ENCODE measurements at places on chromosomes 5 and 9. TPM values are rescaled to one million over a fixed set of nuclear protein-coding genes. Genes with fewer than 3 reads are reported as not detected.

Gene GRXCR2
- total RNA-seq: not detected

Gene BARHL1
- not detected for total RNA-seq

Gene CDX1
- total RNA-seq: not detected

Gene SELENOP
- total RNA-seq: 1.2 TPM

Gene FAM221B
- not detected for total RNA-seq

Gene ZNF189
- 9.9 TPM for total RNA-seq
